ENCODE measurements at places on chromosomes 16 and 17. TPM values are rescaled to one million over a fixed set of nuclear protein-coding genes. Genes with fewer than 3 reads are reported as not detected.

- H3K4me3 ChIP-seq: no peak overlapping the region
- H3K27ac ChIP-seq: no peak overlapping the region
Observed at GRCh38 chr17:40106760-40107521, 6.6 kb upstream of the NR1D1 start.

Gene ZP2
- total RNA-seq: not detected

Gene TEKT5
- total RNA-seq: 0.07 TPM

- no peak overlapping the region for H3K4me3 ChIP-seq
- no peak for DNase-seq
- no peaks in the 10 kb centered on the region for H3K27me3 ChIP-seq
- no peaks in the 10 kb centered on the region for H3K4me1 ChIP-seq
- H3K36me3 ChIP-seq: no peaks in the 10 kb centered on the region
Observed at GRCh38 chr17:3972281-3972731, 8.1 kb upstream of the ATP2A3 start.

Gene BCO1
- total RNA-seq: 4.2 TPM

Gene COPS3
- 99.8 TPM for total RNA-seq

Gene TBC1D3
- not detected for total RNA-seq

DNA sequence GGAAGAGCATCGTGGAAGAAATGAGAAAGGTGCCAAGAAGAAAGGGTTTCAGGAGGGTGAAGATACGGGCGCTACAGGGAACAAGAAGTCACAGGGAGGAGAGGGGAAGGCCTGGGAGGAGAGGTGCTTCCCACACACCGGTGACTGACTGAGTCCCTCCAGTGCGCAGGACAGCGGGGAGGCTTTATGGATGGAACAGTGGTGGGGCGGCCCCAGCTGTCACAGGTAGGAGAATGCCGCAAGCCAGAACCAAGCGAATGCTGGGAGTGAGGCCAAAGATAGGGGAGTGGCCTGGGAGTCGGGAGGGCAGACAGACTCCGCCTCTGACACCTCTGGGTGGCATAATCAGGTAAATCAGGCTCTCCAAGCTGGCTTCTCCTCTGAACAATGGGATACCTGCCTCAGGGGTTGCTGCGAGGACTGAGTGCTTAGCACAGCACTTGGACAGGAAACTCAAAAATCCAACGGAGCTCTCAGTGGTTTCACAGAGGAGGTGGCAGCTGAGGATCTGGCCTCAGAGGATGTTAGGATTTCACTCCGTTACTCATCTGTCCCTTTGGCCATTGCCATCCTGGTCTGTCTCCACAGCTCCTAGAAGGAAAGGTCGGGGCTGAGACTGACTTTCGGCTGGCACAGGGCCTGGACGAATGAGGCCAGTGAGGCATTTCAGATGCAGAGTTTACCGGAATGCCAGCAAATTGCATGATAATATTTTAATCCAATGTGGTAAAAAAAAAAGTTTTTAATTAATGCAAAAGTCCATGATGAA is 717 bp upstream of the CNP start:
- H3K4me3 ChIP-seq: peak overlapping the region; percentile 100
- H3K27me3 ChIP-seq: no peaks in the 10 kb centered on the region
- H3K27ac ChIP-seq: no peak overlapping the region
- H3K36me3 ChIP-seq: no peaks in the 10 kb centered on the region
- H3K4me1 ChIP-seq: peaks cover 13% of the 10 kb centered on the region

All from neural progenitor cell (in vitro differentiated cells).